Effector CD4-positive, alpha-beta T cell (primary cell): ENCODE measurements at places on chromosomes 2 and 18.

DNA sequence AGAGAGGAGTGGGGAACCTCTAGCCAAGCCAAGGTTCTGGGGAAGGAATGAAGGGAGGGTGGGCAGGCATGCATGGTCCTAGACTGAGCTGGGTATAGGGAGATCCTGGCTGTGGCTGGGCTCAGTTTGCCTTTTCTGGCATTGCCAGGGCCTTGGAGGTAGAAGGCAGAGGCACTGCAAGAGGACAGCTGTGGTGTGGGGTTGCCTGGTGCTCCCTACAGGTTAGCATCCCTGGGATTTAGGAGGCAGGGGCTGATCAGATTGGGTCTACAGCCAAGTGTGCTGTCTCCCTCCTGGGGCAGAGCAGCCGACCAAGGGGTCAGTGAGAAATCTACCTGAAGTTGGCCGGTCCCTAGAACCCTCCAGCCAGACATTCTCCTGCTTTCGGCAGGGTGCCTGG, 15.9 kb downstream of the ABCG8 start:
- DNase-seq = no peak

GRCh38 chr2:20626698-20627513, 24.0 kb downstream of the HS1BP3 start:
- DNase-seq = no peak

DNA sequence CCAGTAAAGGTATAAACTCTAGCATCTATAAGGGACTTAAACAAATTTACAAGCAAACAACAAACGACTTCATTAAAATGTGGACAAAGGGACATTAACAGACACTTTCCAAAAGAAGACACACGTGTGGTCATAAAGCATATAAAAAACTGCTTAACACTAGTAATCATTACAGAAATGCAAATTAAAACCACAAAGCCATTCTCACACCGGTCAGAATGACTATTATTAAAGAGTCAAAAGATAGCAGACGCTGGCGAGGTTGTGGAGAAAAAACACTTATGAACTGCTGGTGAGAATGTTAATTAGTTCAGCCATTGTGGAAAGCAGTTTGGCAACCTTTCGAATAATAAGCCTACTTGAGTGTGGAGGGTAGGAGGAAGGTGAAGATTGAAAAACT, 217.1 kb upstream of the DLGAP1 start:
- no peak for DNase-seq

DNA sequence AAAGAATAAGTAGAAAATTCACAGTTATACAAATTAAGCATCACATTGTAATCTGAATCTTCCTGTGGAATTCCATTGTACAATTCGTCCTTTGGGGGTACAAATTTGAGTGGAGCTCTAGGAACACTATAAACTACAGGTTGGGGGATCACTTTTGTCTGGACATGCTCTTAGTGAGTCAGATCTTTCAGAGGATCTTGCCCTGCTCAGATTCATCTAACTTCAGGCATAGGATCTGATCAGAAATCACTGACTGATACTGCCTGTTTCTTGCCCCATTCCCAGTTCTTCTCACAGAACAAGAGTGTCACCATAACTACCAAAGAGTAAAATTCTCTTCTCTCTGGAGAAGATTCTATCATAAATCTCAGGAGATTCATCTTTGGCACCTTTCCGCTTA, 10.7 kb upstream of the VSNL1 start:
- no peak for DNase-seq

- DNase-seq = no peak
Observed at GRCh38 chr2:237547841-237548416, 18.4 kb upstream of the PRLH start.

GRCh38 chr2:44126106-44126797, 42.4 kb upstream of the PPM1B start:
- DNase-seq = no peak
